Stimulated activated CD8-positive, alpha-beta memory T cell treated with anti-CD3 and anti-CD28 coated beads, Interleukin-7, amount 100 ng/mL, for 1 hour (primary cell): ENCODE measurements at places on chromosomes 12 and 14.

DNA sequence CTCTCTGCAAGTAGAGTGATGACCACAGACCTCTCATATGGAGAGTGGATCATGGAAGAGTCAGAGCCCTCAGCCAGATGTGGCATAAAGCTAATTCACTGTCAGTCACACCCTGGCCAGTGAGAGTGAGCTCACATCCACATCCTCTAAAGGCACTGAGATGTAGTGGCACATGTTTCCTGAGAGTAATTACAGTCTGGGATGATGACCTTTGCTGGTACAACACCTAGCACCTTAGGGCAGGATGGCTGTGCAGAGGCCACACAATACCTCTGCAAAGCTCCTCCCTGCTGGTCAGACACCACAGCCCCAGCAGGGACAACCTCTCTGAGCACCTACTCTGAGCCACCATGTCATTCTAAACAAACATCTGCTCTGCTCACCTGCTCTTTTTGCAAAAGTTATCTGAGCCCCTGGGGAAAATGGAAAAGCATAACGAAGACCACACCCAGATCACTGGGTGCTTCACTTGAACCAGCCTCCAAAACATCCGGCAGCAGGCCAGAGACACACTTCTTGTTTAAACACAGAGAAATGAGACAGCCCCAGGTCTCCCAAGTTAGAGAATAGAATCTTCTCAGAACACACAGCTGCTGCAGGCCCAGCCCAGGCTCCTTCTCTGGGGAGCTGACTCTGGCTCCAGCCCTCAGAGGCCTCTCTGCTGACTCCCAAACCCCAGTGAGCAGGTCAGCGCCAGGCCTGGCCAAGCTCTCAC is 30.3 kb downstream of the PITPNM2 start:
- no peak for DNase-seq

DNA sequence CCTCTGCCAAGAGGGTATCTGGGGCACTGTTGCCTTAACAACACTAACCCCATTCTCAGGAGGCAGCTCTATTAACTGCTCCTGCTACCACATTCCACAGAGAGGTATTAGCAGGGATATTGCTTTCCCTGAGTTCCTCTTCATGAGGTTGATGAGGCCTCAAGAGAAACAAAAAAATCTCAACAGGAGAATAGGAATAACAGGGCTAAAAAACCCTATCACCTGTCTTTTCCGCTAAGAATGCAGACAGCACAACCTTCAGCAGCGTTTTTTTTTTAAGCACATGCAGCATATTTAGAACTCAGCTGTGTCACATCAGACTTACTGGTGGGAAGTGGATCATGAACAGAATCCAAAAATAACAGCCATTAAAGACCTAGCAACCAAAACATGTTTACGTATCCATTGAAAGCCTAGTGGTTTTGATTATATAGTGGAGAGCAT is 29.2 kb downstream of the ATF7 start:
- no peak for DNase-seq

- DNase-seq, result no peak
Observed at GRCh38 chr14:51019089-51019488, 74.8 kb upstream of the PYGL start.

- DNase-seq, result no peak
Observed at GRCh38 chr12:50282721-50283228, 545 bp downstream of the LIMA1 start.

DNA sequence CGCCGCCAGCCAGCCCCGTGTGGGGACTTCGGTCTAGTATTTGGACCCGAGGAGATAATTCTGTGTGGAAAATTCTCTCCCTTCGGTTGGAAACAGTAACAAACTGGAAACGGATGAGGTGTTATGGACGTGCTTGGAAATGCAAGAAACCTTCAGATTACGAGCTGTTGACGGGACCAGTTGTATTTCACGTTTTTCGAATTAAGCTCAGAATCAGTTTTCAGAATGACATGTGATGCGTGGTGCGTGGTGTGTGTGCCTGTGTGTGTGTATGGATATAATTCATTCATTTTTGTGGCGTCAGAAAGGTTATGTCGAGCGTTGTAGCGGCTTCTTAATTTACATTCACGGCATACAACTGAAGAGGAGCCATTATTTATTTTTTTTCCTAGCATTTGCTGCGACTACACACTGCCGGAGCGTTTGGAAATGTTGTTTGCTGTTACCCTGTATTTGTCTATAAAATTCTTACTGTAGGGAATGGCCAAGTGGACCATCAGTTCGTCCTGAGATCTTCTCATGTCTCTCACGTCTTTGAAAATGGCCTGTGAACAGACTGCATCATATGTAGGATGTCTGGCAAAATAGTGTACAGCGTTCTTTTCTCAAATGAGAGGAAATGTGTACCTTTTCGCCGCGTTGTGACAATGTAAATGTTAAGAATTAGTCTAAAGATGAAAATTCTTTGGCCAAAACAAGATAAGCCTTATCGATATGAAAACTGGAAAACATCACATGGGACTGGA is 1.3 kb downstream of the TRAF3 start:
- no peak for DNase-seq
